ENCODE measurements at places on chromosomes 5 and 9.

DNA sequence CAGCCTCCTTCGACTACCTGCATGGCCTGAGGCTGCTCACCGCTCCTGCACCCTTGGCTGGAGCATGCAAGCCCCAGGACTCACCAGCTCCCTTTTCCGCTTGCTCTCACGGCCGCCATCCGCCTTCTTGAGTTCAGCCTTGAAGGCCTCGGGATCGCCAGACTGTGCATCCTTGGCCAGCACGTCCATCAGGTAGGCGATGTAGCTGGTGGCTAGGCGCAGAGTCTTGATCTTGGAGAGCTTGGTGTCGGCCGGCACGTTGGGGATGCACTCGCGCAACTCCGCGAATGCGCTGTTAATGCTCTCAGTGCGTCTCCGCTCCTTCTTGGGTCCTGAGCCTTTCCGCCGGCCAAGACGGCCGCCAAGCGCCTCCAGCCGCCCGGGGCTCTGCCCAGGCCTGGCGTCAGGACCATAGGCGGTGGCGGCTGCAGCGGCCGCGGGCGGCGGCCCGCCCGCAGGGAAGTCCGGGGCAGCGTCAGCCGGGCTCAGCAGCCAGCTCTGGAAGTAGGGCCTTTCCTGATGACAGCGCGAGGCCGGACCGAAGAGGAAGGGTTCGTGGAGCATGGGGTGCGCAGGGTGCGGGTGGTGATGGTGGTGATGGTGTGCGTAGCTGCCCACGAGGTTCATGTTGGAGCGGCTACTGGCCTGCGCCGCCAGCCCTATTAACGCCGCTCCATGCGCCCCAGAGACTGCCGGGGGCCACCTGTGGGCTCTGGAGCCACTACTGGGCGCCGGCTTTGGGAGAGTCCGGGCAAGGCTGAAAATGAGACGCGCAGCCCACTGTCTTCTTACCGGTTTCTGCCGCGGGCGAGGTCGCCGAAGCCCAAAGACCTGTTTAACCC, 424 bp downstream of the HAND1 start:
- no peak for DNase-seq

DNA sequence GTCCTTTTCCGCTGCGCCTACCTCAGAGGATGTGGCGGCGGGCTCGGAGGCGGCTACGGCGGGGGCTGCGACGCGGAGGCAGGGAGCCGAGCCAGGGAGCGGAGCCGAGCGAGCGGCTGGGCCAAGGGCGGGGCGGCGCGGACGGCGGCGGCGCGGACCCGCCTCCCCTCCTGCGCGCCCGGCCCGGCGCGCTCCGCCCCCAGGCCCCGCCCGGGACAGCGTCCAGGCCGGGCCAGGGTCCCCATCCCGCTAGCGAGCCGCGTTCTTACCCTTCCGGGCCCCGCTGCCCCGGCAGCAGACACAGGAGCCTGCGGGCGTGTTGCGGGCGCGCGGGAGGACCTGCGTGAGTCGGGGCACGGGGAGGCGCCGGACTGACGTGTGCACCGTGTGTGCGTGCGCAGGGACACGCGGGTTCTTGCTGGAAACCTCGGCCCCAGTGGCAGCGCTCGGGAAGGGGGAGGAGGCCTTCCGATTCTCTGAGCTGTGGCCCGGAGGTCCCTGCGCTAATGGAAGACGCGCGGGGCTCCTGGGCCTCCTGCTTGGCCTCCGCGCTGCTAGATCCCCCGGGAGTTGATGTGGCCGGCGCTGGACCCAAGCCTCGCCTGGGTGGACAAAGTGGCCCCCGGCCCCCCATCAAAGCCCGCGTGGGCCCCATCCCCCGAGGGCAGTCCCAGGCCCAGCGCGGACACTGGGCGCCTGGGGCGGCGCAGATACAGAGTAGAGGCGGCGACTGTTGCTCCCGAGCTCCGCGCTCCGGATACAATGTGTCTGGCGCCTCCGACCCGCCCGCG, at the start of gene VDAC1:
VDAC1 (minus strand) TSS at position 350 of the 791 bp plus-strand sequence. CDS start 11,963 bp downstream, outside the sequence.
- peak; percentile 94 for DNase-seq

DNA sequence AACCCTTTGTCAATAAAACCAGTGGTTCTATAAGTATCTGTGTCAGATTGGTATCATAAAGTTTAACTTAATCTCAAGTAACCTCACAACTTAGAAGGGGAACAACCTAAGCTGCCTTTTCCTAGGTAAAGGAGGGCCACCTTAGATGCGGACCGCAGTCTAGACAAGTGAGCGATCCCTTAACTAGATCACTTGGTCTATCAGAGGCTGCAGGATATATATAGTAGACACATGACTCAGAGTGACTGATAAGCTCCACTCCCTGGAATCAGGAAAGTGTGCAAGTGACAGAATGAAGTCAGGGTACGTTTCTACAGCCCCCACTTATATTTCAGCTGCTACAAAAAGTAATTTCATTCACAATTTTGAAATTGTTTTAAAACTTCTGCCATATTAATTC, 7.4 kb downstream of the REEP5 start:
- DNase-seq, result no peak

GRCh38 chr9:126031116-126031515, 283.9 kb downstream of the PBX3 start:
- DNase-seq, result no peak

- DNase-seq, result peak; percentile 48
Measured at GRCh38 chr9:114093031-114093471, 6.0 kb downstream of the KIF12 start.

DNA sequence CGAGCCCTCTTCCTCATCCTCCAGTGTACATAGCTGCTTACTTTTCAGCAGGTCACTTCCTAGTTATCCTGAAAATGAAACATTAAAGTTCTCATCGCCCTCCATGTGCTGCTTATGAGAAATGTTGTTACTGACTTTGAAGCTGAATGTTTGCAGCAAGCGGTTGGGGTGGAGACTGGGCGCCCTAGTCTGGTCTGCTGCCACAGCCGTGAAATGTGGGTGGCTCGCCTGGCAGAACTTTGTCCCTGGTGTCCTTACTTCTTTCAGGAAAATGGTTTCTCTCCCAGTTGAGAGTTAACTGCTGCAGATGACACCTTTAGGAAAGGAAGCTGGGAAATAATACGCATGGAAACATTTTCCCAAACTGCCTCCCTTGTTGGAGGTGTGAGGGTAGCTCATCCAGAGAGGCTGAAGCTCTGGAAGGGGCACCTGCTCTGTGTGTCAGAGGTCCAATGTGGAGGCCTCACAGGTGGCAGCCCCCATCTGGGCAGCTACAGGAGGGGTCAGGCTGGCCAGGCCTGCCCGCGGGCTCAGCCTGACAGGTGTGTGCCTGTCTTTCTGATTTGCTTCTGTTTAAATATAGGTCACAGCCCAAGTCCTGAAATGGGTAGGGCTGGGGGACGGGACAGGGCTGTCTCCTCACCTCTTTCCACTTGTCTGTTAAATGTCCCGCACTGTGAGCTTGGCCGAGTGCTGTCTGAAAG, 24.0 kb downstream of the TRAF2 start:
- DNase-seq, result no peak
